ENCODE measurements at places on chromosomes 5 and 9. TPM values are rescaled to one million over a fixed set of nuclear protein-coding genes. Genes with fewer than 3 reads are reported as not detected.

Gene HCN1
- total RNA-seq = not detected

Gene NUTM2F
- not detected for total RNA-seq

Gene STPG3
- total RNA-seq = not detected

Gene BHMT
- not detected for total RNA-seq

Gene TRPM3
- total RNA-seq = not detected

Gene F2RL1
- total RNA-seq = 9.4 TPM

Gene PDE6A
- total RNA-seq = not detected
